ENCODE measurements at places on chromosomes 1 and 21.

- peak; percentile 87 for DNase-seq
These were observed 85.4 kb upstream of the CD53 start for GRCh38 chr1:110787328-110788071.

DNA sequence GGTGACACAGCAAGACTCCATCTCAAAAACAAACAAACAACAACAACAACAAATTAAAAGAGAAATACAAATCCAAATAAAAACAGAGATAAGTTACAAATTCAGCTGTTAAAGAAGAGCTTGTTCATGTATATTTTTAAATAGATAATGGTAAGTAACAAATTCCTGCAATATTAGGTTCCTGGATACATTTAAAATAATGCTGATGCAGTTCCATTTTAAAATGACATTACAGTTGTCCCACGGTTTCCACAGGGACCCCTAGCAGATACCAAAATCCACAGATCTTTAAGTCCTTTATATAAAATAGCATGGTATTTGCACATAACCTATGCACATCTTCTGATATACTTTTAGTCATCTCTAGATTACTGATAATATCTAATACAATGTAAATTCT lies 61.5 kb downstream of the ABL2 start:
- DNase-seq, result no peak

GRCh38 chr1:20733360-20733975 lies 965 bp upstream of the SH2D5 start:
- no peak for DNase-seq

- no peak for DNase-seq
These were observed 53.1 kb upstream of the CYP2J2 start for GRCh38 chr1:59979666-59980065.

GRCh38 chr1:155976913-155977689 lies 1.2 kb downstream of the ARHGEF2 start:
- DNase-seq, result no peak

GRCh38 chr1:17527036-17527914 lies 12.2 kb upstream of the ARHGEF10L start:
- no peak for DNase-seq

GRCh38 chr1:180199018-180199417 lies 31.0 kb upstream of the LHX4 start:
- no peak for DNase-seq

DNA sequence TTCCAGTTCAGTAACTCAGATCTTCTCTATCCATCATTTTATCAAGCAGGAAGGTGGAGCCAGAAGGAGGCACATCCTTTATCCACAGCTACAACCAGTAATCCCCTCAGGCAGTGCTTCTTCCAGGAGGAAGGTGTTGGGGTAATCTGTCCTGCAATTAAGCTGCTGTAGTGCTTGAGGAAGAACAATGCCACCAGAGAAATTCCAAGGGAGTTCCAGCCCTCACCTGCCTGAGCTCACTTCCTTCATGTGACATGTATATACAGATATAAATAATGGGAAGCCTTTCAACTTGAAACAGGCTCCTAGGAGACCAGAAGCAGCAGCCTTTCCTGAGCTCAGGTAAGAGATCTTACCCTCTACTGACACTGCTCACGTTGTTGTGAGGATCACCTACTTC lies 2.2 kb upstream of the IL20 start:
- no peak for DNase-seq

DNA sequence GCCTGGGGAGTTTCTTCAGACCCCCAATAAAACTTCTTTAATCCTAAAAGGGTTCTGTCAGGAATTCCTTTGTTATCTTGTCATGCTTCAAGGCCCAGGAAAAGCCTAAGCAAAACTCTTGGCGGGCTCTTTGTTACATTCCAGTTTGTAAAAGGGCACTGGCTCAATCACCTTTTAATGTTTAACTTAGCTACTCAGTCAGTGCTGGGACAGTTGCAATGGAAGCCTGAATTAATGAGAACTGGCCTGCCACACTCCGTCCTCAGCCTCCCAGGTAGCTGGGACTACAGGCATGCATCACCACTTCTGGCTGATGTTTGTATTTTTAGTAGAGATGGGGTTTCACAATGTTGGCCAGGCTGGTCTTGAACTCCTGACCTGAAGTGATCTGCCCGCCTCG lies 21.3 kb upstream of the ASB17 start:
- no peak for DNase-seq

DNA sequence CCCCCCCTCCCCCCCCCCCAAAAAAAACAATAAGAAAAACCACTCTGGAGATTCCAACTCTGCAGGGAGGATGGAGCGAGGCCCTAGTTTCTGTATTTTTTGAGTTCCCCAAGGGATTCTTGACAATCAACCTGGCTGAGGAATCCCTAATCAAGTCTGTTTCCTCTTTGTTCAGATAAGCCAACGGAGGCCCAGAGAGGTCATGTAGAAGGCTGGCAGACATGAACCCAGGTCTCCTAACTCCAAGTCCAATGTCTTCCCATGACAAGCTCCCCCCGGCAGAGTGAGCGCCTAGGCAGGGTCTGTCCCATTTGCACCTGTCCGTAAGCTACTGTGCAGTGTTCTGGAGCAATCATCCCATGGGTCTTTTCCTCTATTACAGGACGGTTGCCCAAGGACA lies 39.5 kb downstream of the LRRC71 start:
- DNase-seq, result no peak

GRCh38 chr1:201790261-201790660 lies 38.7 kb upstream of the IPO9 start:
- no peak for DNase-seq

- no peak for DNase-seq
These were observed 672.8 kb downstream of the LMO4 start for GRCh38 chr1:88001460-88001859.

DNA sequence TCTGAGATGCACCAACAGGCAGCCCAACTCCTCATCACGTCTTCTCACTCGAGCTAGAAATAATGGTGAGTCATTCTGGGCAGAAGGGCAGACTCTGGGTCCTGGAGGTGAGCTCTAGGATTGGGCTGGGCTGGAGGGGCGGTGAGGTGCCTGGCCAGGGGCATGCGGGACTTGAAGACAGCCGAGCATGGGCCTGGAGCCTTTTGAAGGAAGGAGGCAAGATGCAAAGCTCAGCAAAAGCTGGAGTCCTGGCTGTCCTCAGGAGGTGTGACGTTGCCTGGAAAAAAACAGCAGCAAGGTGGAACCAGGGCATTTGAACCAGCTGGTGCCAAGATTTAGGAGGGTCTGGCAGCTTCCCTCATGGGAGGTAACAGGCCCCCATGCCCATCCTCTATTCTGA lies 712 bp downstream of the KCNA2 start:
- DNase-seq, result no peak

GRCh38 chr1:55773211-55773940 lies 558.2 kb upstream of the USP24 start:
- no peak for DNase-seq

DNA sequence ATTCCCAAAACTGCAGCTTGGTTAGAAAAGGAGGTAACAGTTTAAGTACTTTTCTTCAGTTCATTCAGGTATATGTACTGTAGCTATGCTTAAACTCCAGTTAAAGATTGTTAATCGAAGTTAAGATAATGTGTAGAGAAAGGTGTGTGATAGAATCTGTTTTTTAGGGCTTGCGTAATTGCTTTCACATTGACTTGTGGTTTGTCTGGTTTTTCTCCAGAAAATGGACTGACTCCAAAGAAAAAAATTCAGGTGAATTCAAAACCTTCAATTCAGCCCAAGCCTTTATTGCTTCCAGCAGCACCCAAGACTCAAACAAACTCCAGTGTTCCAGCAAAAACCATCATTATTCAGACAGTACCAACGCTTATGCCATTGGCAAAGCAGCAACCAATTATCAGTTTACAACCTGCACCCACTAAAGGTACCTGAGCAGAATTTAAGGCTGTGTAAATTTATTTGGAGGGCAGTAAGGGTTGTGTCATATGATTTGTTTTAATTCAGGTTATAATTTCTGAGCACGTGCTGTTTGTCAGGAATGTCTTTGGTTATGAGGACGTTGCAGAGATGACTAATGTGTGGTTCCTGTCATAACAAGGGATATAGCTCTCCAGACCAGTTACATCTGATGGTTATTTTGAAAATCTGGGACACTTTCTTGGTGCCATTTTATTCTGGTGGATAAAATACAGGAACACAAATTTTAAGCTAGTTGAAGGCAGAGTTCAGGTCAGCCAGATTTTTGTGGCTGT lies 26.0 kb downstream of the ATF6 start:
- DNase-seq, result no peak
